ENCODE measurements at places on chromosomes 4 and X.

DNA sequence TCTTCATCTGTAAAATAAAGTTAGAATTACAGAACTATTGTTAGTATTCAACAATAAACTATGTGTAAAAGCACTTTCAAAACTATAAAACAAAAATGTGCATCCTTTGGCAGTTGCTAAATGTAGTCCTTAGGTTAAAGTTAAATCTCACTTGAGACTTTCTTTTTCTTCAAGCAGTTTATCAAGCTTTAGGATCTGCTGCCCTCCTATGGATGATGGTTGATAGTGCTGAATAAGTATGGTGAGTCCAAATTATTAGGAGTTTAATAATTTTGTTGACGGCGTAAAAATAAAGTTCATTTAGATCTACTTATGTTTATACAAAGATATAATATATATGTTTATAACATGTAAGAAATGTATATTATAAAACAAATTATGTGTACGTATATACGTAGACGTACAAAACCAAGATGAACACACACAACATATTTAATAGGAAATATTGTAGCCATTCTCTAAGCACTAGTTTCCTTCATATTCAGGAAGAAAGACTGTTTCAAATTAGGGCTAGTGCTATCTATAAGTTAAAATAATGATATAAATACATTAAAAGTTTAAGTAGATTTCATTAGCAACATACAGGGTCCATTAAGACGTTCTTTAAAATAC, 22.3 kb downstream of the UGT2A2 start:
- DNase-seq: peak; percentile 39

DNA sequence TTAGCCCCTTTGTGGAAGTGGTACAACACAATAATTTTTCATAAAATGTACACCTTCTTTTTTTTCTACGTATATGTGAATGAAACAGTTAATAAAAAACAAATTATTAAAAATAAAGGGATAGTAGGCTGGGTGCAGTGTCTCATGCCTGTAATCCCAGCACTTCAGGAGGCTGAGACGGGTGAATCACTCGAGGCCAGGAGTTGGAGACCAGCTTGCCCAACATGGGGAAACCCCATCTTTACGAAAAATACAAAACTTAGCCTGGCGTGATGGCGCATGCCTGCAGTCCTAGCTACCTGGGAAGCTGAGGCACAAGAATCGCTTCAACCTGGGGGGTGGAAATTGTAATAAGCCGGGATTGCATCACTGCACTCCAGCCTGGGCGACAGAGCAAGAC, 244.9 kb downstream of the RAPGEF2 start:
- no peak for DNase-seq

DNA sequence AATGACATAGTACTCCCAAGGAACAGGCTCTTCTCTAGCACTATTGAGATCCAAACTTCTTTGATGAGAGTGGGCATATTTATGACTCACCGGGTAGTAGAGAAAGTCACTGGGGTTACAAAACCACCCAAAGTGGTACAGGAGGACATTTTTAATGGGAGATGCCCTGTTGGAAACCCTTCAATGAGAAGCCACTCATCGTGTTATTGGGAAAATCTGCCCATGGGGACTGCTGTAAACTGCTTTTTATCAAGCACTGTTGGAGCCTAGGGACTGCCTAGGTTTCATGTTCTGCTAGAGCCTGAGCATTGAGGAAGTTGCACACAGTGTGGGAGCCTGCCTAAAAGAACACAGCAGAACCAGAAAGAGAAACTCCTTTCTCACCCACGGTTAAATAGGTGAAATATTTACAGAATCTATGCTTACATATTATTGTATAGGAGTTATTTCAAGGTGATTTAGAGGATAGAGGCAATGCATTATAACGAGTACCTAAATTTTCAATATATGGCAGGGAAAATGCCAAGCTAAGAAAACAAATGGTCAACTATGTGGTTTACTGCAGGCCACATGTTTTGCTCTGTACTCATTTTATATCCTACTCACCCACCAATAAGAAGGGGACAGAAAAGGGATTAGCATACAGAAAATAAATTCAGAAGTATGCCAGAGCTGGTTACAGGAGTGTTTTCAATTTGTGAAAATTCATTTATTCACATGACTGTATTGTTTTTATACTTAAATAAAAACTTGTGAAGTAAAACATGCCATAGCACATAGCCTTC, 559.1 kb downstream of the FSTL5 start:
- no peak for DNase-seq

- DNase-seq: no peak
Measured at GRCh38 chr4:80967346-80967745, 63.2 kb upstream of the BMP3 start.

- no peak for DNase-seq
Measured at GRCh38 chr4:60989141-60989540, 211.0 kb upstream of the ADGRL3 start.

DNA sequence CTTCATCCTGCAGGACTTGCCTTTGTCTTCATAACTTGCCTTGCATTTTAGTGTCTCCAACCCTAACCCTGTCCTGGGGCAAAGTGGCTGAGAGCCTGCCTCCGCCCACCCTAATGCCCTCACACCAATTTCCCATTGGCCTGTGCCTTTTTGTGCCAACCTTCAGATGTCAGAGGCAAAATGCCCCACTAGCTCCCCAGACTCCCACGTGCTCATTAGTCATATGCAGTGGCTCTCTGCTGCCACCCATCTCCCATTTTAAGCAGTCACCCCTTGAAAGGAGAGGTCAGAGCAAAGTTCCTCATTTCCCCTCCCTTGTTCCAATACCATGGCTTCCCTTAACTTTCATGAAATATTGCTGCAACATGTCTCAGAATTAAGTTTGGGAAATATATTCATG, 74.8 kb upstream of the PASD1 start:
- no peak for DNase-seq

- no peak for DNase-seq
Measured at GRCh38 chr4:106126062-106126461, 189.9 kb downstream of the TBCK start.

All from CMK (cell line).